Inflammatory macrophage treated with lipopolysaccharide for 1 hour (primary cell): ENCODE measurements at places on chromosomes 1 and 21.

DNA sequence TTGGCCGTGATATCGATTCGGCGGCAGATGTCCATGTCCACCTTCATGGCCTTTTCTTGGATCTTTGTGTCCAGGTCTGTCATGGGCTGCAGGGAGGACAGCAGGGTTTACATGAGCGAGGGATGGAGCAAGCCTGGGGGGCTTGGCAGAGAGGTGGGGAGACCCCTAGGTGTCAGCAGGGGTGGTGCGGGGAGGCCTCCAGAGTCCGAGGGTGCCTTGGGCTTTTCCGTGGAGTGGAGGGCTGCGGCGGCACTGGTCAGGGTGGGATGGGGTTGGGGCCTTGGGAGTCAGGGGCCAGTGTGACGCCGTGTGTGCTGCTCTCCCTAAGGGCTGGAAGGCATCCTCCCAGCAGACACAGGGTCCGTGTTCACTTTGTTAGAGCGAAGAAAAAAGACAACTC is 16.1 kb upstream of the ALDH4A1 start:
- no peak for DNase-seq

DNA sequence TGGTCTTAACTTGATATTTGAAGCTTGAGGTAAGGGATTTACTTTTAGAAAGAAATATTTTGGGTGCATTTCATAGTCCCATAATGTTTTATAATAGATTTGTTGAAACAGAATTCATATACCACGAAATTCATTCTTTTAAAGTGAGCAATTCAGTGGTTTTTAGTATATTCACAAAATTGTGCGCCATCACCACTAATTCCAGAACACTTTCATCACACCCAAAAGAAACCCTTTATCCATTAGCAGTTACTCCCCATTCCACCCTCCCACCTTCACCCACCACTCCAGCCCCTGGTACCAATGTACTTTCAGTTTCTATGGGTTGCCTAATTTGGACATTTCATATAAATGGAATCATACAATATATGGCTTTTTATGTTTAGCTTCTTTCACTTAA is 38.9 kb upstream of the DMRTB1 start:
- DNase-seq = no peak

DNA sequence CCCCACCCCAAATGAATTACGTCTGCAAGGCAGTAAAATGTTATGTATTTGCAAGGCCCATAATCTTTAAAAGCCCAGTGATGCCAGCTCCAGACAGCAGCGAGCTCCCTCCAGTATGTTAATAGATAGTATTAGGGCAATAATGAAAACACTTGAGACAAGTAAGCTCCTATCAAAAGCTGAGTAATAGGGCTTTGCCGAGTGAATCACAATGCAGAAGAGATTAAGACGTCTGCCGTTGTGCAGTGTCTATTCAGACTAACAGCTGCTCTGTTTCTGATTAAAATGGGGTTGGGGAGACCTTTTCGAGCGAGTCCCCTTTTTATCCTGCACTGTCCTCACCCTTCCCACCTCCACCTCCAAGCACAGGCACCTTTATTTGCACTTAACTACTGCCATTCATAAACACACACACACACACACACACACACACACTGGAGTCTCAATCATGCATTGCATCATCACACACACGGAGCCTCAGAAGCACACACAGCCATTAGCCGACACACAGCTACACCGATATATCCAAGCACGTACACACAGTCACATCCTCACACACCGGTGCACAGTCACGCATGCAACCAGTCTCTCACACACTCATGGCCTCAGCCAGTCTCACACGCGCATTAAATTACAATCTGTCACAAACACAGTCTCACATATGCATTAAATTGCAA is 46.0 kb upstream of the FOXO6 start:
- no peak for DNase-seq

- no peak for DNase-seq
Observed at GRCh38 chr1:184677344-184677743, 77.3 kb downstream of the EDEM3 start.

- no peak for DNase-seq
Observed at GRCh38 chr1:48776393-48777218, at the start of gene BEND5. BEND5 (minus strand) TSS chr1:48776891; CDS start chr1:48776831, 60 bp downstream.

DNA sequence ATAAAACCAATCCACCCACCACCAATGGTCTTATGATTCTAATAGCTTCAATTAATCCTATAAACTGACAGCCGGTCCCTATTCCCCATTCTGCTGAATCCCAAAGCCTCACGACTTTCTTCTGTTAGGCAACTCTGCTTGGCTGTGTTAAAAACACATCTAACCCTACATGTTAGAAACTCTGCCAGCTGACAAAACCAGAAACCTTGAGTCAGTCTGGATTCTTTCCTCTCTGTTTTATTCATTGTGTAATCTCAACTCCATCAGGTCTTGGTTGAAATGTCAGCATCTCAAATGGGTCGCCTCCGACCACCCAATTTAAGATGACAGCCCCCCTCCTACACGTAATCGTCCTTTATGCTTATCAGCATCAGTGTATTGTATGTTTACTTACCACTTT is 312.1 kb downstream of the DISC1 start:
- DNase-seq = no peak

DNA sequence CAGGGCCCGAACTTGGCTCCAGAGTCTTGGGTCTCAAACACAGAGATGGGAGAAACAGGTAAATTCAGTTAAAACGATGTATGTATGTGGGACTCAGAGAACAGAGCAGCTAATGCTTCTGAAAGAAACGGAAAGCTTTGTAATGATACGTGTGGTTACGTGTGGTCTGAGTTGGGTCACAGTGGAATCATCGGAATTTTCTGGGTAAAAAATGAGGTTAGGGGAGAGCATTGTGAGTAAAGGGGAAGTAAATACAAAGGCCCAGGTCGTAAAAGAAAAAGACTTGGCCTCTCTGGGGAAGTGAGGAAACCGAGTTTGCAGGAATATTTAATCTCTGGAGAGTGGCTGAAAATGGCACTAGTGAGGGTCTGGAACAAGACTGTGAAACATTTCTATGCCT is 8.3 kb downstream of the NHLH2 start:
- peak; percentile 38 for DNase-seq

- no peak for DNase-seq
Observed at GRCh38 chr1:103945774-103946173, 196.1 kb downstream of the AMY1C start.

DNA sequence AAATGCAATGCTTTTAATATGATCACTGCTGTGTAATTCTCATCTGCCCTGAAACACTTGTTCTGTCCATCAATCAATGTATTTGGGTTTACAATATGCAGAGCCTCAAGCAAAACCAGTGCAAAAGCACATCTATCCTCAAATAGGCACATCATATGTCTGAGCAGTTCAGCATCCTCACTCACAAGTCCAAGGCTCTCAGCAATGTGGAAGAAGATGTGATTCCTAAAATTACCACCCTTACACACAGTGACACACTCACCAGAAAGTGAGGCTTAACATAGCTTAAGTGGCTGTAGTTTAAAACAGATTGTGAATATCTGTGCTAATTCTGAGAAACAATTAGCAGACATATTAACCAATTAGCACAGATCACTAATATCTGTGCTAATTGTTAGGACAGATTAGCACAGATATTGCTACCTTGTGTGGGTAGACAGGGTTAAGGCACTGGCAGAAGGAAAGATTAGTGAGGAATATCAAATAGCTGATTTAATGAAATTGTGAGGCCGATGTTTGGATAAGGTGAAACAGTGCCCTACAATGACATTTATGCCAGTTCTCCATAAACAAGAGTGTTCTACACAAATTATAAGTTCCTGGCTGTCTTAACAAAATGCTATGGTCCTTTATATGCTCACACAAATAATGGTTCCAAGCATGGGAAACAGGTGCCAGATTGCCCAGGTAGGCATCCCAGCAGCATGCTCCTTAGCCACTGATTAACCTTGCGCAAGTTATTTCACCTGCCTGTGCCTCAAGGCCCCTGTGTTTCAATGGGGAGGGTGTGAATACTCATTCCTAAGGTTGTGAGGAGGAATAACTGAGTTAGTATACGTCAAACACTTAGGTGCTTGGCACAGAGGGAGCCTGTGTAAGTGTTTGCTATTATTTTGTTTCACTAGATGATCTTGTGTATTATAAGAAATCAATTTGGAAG is 41.7 kb downstream of the MRPL39 start:
- DNase-seq = no peak

- no peak for DNase-seq
Observed at GRCh38 chr21:29174607-29175013, 44.2 kb downstream of the MAP3K7CL start.

DNA sequence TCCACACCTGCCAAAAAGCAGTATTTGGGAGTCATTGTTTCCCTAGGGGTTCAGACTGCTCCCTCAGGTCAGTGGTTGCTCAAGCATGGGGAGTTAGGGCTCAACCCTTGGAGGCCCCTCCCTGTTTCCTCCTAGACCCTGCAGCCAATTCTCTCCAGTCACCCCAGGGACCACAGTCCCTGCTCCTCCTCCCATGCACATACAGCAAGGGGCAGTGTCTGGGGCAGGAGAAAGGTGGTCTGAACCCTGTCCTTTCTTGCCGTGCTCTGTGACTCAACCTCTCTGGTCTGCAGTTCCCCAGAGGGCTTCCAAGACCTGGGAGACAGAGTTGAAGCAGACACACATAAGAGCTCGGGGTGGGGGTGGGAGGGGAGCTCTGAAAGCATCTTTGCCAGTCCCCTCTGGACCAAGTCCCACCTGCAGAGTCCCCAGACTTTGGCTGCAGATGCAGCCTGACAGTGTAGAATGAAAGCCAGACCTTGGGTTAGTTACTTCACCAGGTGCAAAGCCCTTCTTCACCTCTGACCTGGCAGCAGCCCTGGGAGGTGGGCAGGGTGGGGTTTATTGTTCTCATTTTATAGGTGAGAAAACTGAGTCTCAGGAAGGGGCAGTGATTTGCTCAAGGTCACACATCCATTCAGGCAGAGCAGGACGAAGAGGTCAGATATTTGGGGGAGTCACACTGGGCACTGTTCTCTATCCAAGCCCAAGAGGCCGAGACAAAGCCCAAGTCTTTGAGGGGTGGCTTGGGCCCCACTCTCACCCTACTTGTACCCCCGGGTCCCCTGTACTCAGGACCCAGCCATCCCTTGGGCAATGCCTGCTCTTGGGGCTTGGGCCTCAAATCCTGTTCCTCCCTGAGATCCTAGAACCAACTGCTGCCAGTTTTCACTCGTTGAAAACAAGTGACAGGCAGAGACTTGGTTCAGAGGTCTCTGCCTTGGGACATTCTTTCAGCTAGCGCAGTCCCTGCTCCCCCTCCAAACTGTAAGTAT is 748 bp downstream of the PDZK1IP1 start:
- no peak for DNase-seq

- no peak for DNase-seq
Observed at GRCh38 chr1:115694805-115695204, 53.0 kb downstream of the VANGL1 start.

DNA sequence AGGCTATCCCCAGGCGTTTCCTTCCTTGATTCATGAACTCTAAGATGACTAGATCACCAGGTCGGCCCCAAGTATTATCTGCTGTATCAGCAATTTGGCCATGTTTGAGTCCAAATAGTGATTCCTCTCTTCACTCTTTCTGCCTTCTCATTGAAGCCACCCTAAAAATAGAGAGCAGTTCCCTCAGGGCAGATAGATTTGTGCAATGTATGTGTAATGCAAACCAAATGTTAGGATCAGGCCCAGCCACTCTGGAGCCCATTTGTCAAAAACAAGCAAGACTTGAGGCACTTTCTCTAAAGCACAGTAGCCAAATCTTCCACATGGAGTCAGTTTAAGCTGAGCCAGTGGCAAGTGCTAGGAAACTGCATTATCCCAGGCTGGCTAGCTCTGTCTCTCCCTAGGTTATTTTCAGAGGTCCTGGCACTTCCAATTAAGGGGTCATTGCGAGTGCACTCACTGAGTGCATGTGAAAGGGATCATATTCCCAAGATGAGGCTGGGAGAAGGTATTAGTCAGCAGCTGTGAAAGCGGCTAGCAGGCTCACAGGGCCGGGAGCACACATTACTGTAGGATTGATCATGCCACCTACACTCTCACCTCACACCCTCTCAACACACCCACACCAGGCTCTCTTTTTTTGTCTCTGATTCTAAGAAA is 97.9 kb upstream of the RAB3GAP2 start:
- no peak for DNase-seq

DNA sequence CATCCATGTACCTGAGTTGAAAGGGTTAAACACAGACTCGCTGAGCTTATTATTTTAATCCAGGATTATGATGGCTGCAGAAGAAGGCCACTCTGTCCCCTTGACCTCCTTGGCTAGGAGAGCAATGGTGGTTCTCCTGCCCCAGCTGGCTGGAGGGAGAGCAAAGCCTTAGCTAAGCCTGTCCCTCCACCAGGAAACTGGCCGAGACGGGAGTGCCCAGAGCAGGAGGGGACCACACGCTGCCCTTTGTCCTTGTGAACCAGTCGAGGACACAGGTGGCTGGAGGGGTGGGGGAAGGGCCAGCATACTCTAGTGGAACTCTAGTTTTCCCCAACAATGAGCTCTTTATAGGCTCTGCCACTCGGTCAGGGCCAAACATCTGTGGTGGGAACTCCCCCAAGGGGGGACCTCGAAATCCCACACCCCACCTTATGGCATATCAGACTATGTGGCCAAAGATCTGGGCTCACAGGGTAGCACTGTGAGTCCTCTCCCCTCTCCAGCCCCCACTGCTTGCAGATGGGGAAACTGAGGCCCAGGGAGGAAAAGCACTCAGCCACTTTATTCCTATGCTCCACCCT is 12.9 kb downstream of the KIAA1614 start:
- no peak for DNase-seq

GRCh38 chr1:10132852-10133251 is 77.5 kb upstream of the KIF1B start:
- no peak for DNase-seq

DNA sequence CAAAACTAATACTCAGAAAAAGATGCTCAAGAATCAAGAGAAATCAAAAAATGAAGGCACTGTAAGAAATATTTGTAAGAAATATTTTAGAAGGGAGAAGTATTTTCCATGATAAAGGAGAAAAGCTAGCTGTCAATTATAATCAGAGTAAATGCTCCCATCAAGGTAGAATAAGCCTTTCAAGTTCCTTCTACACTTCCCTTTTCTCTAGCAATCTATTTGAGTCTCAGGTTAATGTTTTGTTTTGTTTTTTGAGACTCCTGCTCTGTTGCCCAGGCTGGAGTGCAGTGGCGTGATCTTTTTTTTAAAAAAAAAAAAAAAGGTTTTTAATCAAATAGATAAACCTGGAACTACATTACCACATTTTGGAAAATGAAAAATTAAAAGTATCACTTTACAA is 33.3 kb downstream of the PUM1 start:
- DNase-seq = no peak
